ENCODE measurements at places on chromosomes 13 and 19.
A peak's percentile ranks its signal among the peaks of the same experiment; 100 is the strongest.

- no peak for DNase-seq
Observed at GRCh38 chr13:41007744-41008128, 11.4 kb downstream of the ELF1 start.

DNA sequence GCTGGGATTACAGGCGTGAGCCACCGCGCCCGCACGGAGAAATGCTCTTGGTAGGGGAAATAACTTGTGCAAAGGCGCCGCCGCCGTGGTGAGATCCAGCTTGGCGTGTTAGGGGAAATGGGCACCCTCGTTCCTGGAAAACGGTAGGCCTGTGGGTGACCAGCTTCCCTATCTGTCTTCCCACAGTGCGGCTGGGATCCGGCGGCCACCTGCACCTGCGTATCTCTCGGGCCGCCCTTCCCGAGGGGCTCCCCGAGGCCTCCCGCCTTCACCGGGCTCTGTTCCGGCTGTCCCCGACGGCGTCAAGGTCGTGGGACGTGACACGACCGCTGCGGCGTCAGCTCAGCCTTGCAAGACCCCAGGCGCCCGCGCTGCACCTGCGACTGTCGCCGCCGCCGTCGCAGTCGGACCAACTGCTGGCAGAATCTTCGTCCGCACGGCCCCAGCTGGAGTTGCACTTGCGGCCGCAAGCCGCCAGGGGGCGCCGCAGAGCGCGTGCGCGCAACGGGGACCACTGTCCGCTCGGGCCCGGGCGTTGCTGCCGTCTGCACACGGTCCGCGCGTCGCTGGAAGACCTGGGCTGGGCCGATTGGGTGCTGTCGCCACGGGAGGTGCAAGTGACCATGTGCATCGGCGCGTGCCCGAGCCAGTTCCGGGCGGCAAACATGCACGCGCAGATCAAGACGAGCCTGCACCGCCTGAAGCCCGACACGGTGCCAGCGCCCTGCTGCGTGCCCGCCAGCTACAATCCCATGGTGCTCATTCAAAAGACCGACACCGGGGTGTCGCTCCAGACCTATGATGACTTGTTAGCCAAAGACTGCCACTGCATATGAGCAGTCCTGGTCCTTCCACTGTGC is 2.4 kb downstream of the GDF15 start:
- DNase-seq = no peak

DNA sequence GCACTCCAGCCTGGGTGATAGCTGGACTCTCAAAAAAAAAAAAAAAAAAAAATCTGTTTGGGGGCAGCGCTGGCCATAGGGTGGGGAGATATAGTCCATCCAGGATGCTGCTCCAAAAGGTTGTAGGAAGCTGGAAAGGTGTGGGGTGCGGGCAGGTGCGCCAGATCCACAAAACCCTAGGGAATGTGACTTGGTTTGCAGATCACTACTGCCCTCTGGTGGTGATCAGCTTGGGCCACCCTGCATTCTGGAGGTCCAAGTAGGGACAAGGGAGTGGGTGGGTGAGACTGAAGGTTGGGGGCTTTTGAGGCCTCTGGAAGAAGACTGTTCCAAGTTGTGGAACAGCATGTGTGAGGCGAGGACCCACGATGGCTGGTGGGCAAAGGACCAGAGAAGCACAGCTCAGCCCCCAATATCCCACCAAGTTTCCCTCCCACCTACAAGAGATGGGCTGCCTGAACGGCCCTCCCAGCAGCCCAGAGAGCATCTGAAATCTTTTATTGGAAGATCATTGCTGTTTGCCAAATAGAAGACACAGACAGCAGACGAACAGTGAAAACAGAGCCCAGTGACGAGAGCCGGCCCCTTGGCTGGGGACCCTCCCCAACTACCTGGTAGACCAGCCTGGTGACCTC is 10.4 kb upstream of the TYK2 start:
- no peak for DNase-seq

DNA sequence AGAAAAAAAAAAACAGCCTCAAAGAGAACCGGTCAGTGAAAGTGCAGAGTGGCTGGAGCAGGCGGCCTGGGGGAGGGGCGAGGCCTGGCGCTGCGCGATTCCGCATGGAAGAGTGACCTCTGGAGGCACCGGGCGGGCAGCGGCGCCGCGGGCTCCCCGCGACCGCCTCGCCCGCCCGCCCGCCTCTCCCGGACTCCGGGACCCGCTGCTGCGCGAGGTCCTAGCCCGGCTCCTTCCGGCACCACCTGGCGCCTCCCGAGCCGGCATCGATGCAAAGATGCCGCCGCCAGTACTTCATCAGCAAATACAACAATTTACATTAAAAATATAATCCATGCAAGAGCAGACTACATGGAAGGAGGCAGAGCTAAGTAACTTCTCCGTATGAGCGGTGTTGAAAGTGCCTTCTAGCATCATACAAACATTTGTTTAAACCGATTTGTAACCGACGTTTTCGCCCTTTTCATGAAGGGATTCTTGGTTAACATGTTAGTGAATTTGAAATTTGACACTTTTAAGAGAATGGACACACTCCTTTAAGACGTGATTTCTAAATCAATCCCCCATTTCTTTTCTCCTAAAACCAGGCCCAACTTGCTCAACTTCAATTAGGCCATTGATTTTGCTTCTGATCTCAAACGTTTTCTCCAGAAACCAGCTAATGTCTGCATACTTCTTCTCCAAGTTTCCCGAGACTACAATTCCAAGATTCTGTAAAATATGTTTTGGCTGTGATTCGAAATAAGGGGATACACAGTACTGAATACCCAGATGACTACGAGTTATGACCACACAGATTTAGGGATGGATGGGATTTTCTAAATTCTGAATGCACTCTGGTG is 2.1 kb downstream of the EFNB2 start:
- peak; percentile 60 for DNase-seq

GRCh38 chr13:53079691-53080090 is 51.1 kb downstream of the OLFM4 start:
- DNase-seq = no peak

DNA sequence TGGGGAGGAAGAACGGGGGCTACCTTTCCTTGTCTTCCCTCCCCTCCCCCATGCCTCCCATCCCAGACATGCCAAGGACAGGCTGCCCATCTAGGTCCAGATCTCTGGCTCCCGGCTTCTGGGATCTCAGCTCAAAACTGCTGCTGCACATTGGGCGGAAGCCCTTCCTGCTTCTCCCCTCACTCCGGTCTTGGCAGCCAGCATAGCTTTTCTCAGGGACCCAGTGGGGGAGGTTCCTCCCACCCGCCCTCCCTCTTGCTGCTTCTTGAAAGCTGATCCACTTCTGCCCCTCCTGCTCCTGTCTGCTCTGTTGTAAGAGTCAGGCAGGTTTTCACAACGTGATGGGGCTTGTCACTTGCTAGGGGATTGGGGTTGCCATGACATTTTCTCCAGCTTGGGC is 21.7 kb upstream of the RNF17 start:
- DNase-seq = no peak

DNA sequence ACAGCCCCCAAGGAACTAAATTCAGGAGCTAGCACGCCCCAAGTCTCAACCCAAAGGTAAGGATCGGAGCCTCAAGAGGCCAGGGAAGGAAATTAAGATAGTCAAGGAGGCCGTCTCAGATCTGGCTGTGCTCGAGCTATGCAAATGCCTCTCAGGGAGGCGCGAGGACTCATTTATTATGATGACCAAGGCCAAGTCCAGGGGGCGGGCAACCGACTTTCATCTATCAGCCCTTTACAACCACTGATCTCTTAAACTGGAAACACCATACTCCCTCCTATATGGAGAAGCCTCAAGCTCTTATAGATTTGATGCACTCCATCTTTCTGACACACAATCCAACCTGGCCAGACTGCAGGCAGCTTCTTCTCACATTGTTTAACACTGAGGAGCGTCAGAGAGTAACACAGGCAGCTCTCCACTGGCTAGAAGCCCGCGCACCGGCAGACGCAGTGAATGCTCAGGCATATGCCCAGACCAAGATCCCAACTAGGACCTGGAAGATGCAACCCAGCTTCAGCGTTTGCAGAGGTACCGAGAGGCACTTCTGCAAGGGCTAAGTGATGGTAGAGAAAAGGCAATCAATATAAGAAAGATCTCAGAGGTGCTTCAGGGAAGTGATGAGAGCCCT is 9.6 kb upstream of the SLC15A1 start:
- no peak for DNase-seq

DNA sequence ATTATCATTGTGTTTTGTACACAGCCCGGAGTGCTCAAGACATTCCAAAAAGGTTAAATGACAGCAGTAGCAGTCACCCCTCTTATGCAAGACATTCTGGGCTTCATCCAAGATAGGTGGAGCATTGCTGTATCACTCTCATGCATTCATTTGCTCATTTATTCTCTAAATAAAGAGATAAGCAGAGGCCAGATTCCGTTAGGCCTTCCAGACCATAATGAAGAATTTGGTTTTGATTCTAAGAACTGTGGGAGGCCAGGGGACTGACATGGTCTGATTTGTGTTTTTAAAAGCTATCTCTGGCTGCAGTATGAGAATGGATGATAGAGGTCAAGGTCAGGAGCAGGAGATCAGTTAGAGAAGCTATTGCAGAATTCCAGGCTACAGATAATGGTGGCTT is 145.8 kb downstream of the KCNRG start:
- DNase-seq = no peak

- DNase-seq = no peak
Observed at GRCh38 chr13:85174291-85174690, 624.9 kb downstream of the SLITRK6 start.

DNA sequence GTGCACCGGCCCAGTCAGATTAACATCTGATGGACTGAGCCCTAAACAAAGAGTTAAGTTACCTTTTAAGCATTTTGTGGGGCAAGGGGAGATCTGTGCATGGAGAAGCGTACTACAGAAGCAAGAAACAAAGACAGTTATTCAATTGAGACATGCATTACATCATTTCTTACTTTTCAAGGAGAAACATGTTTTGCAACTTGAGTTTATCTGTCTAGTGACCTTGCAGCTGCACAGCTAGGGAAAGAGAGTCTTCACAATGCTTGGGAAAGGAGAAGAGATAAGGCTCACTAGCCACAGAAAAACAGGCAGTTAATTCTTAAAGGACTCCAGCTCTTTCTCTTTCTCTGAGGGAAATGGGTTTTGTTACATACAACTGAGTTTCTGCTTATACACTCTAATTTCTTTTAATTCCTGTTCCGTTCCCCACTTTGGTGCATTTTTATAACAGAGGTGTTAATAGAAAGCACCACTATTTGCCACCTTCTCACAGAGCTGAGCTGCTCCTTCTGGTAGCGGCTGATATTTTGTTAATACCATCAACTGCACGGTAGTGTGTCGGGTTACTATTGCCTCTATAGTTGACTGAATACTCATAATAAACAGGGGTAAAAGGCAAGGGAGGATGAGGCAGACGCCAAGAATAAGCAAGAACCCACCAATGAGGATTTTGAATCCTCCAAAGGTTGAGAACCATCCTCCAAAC is 55.9 kb downstream of the ZNF431 start:
- no peak for DNase-seq

DNA sequence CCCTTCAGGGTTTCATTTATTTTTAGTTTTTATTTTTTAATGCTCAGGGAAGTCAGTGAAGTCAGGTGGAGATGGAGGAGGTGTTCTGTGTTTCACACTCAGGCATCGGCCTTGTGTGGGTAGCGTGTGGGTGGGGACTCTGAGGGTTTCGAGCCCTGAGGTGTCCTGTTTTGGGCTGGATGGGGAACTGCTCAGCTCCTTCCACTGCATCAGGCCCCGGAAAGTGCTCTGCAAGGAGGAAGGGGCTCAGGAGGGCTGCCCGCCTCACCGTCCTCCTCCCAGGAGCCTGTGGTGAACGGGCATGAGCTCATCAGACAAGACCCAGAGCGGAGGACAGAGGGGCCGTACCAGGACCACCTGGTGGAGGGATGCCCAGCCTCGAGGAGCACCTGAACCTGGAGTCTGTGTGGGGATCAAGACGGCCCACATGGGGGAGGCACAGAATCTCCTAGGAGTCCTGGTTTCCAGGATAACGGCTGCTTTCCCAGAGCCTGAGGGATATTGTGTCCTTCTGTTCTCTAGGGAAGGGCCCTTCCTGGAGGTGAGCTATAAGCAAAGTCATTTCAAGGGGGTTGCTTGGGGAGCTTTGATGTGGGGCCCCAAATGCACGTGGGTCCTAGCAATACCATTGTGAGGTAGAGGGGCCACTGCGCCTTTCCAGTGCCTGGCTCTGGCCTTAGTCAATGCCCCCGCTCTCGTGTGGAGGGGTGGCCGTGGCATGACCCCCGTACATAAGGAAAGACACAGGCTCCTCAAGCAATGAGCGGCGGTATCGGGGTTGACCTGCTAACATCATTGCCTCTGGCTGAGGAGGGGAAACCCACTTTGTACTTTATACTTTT is 13.5 kb upstream of the GAS6 start:
- no peak for DNase-seq

GRCh38 chr13:101746513-101746912 is 294.0 kb downstream of the ITGBL1 start:
- no peak for DNase-seq

DNA sequence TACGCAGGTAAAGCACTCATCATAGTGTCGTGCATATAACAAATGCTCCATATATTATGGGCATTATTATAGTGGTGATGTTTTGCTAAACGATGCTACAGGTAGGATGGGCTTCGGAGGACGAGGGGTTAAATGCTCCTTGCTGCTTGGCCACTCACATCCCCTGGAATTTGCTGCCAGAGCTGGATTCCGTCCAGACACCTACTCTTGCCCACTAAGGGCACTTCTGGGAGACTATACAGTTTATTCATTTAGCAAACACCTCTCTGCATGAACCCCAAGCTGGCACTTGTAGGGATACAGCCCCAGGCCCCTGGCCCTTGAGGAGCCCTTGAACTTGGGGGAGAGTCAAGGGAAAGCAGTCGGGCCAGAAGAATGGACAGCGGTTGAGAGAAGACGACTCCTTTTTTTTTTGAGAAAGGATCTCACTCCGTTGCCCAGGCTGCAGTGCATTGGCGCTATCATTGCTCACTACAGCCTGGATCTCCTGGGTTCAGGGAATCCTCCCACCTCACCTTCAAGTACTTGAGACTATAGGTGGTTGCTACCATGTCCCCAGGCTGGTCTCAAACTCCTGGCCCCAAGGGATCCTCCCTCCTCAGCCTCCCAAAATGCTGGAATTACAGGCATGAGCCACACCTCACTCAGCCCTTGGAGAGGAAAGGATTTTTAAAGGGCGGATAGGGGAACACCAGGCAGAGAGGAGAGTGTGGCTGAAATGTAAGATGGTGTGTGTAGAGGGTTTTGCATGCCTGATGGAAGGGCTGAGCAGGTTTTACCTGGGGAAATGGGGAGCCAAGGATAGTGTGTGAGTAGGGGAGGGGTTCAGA is 1.1 kb upstream of the MRPL34 start:
- DNase-seq = no peak

DNA sequence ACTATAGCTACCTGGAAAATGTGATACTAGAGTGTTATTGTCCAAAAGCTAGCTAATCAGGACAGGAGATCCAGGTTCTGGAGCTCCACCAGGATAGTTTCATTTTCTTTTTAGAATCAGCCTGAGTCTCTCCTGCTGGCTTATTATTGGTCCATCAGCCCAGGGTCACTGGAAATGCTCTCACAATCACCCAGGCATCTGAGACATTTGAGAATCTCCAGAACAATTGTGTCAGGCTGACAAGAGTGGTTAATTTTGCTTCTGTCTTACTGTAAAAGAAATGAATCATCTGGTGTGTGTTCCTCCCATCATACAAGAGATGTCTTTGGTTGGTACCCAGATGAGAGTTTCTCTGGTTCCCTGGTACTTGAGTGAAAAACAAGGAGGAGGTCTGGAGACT is 43.6 kb upstream of the ZNF681 start:
- no peak for DNase-seq
